ENCODE measurements at places on chromosomes 7 and 10.

DNA sequence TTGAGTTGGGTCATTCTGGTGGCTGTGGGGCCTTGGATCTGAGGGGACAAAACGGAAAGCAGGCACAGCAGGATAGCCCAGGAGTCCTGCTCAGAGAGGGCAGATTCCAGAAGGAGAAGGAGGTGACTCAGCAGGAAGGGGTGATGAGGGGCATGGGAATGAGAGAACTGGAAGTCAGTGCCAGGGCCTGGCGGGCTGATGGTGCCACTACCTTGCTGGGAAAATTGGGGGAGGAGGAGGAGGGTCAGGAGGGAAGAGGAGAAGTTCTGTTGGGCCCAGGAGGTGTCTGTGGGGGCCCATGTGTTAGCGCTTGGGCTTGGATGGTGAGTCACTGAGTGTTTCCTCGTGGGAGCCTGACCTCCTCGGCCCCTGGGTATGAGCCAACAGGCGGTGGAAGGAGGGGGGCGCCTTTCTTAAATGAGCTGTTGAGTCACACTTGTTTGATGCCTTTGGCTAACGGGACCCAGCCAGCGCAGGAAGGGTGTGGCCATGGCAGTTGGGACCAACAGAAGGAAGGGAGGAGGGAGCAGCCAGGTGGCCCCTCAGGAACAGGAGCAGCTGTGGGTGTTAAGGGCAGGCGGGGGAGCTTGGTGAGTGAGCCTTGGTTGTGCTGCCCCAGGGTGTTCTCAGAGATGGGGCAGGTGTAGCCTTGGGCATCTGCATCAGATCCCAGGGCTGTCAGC, 130.0 kb upstream of the BTBD16 start:
- DNase-seq = no peak

DNA sequence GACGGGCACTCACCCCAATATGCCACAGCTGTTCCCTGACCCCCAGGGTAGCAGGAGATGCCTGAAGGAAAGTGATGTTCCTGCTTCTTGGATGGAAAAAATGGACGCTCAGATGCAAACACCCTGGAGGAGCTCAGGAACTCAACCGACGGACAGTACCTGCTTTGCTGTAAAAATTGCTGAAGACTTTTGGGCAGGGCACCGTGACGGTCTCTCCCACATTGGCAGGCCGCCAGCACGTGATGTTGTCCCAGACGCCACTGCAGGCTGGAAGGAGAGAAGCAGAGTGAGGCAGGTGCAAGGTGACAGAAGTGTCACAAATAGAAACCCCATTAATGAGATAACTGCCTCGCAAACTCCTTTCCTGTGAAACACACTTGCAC, 35.0 kb downstream of the VIPR2 start:
- DNase-seq = no peak

DNA sequence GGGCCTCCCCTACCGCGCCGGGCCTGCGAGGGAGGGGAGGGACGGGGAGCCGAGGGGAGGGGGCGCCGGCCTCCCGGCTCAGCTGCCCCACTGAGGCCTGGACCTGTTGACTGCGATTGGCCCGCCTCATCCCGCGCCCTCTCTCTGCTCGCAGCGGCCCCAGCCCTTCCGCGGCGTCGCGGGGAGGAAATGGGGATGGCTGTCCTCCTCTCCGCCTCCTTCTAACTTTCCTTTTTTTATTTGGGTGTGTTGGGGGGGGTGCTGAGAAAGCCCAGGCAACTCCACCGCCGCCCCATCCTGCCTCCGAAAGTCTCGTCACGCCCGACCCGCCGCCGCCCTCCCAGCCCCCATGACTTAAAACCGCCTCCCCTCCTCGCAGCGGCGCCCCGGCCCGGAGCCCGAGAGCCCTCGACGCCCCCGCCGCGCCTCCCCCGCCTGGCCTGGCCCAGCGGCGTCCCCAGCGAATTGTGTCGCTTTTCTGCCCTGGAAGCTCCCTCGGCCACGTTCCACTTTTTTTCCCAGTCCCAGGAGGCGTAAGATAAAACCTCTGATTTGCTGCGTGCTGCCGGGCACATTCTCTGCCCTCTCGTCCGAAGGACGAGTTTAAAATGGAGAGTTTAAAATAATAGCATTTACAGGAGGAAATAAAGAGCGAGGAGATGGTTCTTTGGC, 842 bp upstream of the SKIDA1 start:
- peak; percentile 92 for DNase-seq

DNA sequence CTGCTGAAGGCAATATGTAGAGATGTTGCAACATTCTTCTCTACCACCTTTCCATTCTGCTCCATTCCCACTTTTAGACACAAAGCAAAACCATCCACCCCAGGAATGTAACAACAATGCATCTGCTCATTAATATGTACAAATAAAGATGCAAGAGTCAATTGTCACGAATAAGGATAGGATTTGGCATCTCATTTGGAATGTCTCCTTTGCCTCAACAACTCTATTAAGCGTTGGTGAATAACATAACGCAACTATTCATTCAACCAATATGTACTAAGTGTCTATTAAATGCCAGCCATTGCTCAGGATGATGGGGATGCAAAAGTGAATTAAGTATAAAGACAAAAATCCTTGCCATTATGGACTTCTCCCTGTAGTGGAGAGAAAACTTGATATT, 152.1 kb downstream of the JAZF1 start:
- DNase-seq = no peak

DNA sequence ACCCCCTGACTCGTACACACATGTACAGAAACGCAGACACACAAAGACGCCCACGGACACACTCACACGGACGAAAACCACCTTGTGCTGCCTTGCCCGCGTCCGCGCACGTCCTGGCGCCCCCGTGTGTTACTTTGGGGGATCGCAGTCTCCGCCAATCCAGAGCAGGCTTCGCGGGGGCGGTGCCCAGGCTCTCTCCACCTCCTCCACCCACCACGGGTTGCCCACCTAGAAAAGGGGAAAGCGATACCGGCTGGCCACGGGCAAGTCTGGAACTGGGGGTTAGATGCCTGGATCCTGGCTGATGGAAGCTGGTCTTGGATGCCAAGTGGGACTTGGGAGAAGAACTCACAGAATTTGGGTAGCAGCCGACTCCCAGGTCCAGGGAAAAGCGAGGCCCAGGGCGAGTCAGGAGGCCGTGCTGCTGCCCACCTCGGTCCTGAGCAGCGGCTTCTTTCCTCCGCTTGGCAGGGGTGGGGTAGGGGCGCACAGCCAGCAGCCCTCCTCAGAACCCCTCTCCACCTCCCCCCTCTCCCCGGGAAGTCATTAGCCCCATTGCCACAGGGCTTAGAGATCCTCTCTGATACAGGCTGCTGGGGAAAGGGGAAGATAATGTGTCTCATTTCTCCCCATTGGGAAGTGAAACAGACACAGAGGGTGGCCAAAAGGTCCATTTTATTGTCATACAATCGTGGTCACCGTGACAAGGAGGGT, 4.6 kb upstream of the VGF start:
- peak; percentile 79 for DNase-seq

DNA sequence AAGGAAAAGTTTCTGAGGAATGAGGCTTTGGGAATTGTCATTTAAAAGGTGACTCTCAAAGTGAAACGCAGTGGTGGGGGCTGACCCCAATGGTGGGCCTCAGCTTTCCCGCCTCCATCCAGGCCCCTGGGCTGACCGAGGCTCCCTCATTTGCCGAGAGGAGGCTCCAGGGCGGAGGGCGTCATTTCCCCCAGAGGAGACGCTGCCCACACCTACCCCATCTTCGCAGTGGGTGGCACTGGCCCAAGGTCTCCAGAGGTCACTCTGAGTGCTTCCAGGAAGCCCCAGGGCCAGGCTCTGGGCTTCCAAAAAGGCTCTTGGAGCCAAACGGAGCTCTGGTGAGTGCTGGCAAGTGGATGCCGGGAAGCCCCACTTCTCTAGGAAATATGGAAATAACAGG, 38.0 kb downstream of the TCERG1L start:
- DNase-seq = no peak

GRCh38 chr10:86229811-86230556, 136.6 kb downstream of the GRID1 start:
- no peak for DNase-seq

GRCh38 chr7:111232249-111233084, 141.5 kb downstream of the LRRN3 start:
- DNase-seq = peak; percentile 37
